ENCODE measurements at places on chromosomes 6 and 20. TPM values are rescaled to one million over a fixed set of nuclear protein-coding genes. Genes with fewer than 3 reads are reported as not detected.

- no peaks in the 10 kb centered on the region for H3K4me1 ChIP-seq
- no peaks in the 10 kb centered on the region for H3K36me3 ChIP-seq
- no peaks in the 10 kb centered on the region for H3K27me3 ChIP-seq
- no peak for DNase-seq
- H3K4me3 ChIP-seq = no peak overlapping the region
Observed at GRCh38 chr6:6218759-6219085, 101.7 kb downstream of the F13A1 start.

GRCh38 chr20:54856202-54856601 lies 380.8 kb downstream of the DOK5 start:
- no peaks in the 10 kb centered on the region for H3K4me1 ChIP-seq
- no peak overlapping the region for H3K4me3 ChIP-seq
- H3K36me3 ChIP-seq = no peaks in the 10 kb centered on the region
- H3K27me3 ChIP-seq = no peaks in the 10 kb centered on the region
- H3K27ac ChIP-seq = no peak overlapping the region

DNA sequence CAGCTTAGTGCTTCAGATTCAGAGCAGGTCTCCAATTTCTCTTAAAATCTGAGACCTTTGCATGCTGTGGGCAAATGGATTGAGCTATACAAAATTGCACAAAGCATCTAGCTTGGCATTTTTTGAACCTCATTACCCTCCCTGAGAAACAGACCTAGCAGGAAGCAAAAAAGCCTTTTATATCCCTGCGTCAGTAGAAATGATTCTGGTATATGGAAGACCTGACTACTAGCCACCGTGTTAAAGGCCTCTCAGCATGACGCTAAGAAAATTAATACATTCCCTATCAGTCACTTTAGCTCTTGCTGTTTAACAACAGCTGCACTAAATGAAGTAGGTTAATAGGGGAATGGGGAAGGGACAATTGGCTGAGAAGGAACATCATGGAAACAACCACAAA lies 110.7 kb upstream of the SMLR1 start:
- no peaks in the 10 kb centered on the region for H3K27me3 ChIP-seq
- H3K27ac ChIP-seq = no peak overlapping the region
- H3K4me3 ChIP-seq = no peak overlapping the region
- H3K36me3 ChIP-seq = no peaks in the 10 kb centered on the region

Gene BYSL
- 20.5 TPM for total RNA-seq
